Gastroesophageal sphincter (tissue), 4 donors: ENCODE measurements at places on chromosomes 1 and 21. TPM values are rescaled to one million over a fixed set of nuclear protein-coding genes. Genes with fewer than 3 reads are reported as not detected.
A peak's percentile ranks its signal among the peaks of the same experiment; 100 is the strongest.

DNA sequence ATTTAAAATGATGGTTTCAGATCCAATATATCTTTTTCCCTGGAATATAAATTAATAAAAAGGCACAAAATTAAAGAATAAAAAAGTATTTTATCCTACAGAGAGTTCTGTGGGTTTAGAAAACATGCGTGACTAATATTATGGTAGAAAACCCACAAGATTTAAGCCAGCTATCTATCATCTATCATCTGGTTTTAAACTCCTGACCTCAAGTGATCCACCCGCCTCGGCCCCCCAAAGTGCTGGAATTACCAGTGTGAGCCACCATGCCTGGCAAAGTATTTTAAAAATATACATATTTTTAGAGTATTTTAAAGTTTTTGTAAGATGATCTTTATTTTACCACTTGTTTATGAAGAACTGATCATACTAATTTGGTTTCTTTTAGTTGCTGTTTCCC is 79.5 kb downstream of the NRIP1 start:
- no peak for ATAC-seq

Gene HSF2BP
- 0.93 TPM for total RNA-seq

GRCh38 chr1:91732291-91733107 is 153.5 kb downstream of the TGFBR3 start:
- ATAC-seq, result no peak

Gene IL19
- not detected for total RNA-seq

GRCh38 chr1:198699167-198700015 is 60.6 kb downstream of the PTPRC start:
- no peak for ATAC-seq

Gene SLC6A9
- 9.5 TPM for total RNA-seq

Gene RGS18
- 3.6 TPM for total RNA-seq

GRCh38 chr1:20115479-20115878 is 3.9 kb downstream of the PLA2G2D start:
- no peak for ATAC-seq

Gene SPAG17
- total RNA-seq, result 0.13 TPM

DNA sequence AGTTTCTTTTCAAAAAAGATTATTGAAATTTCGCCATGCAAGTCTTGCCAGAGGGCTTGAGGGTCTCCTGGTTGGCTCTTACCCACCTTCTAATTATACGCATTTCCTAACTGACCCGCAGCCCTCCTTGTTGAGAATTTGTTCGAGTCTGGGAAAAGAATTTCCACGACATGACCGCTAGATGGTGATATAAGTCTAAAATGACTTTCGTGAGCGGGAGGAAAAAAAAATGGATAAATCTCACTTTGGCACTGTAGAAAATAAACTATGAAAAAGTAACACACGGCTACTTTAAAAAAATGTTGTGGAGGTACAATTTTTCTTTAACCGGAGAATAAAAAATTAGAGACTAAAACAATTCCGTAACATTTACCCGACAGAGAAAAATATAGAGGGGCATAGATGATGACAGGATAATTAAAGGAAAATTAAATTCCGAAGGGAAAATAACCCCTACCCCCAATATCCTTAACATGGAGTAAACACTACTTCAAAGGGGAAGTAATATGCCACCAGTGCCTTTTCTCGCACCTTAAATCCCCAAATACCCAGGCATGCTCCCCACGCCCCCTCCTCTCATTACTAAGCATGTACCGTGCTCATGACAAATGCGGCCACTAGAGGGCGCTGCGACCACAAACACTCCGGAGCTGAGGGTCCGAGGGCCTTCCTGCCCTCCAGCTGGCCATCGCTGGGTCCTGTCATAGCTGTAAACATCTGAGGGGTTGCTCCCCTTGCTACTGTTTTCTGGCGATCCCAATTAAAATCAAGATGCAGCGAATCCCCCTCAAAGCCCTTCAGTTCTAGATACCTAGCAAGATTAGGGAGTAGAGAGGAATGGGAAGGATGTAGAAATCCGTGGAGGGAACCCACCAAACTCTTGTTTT is 266.9 kb downstream of the ASTN1 start:
- ATAC-seq, result peak; percentile 35

- peak; percentile 69 for ATAC-seq
Measured at GRCh38 chr1:31413405-31414001, 490 bp downstream of the SERINC2 start.

DNA sequence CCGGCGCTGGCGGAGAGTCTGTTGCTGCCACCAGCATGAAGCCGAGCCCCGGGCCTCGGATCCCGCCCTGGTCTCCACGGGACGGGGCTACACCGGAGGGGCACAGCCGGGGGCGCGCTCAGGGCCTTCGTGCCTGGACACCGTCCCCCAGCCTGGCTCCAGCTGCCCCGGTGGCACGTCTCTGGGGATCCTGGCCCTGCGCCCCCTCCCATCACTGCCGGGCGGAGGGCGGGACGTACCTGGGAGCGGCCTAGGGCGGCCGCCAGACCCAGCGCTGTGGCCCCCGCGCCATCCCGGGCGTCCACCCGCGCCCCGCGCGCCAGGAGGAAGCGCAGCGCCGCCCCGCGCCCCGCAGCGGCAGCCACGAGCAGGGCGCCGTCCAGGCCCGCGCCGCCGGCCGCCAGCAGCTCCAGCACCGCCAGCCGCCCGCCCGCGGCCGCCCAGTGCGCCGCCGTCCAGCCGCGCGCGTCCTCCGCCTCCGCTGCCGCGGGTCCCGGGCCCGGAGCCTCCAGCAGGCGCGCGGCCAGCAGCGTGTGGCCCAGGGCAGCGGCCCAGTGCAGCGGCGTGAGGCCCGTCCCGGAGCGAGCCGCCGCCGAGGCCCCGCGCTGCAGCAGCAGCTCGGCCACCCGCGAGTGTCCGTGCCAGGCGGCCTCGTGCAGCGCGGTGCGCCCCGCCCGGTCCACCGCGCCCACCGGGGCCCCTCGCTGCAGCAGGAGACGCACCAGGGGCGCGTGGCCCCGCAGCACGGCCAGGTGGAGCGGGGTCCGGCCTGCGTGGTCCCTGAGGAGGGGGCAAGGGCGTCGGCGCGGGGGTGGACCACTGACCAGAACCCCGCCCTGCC is 1.0 kb downstream of the ANKRD65 start:
- ATAC-seq, result peak; percentile 84
